Stimulated activated CD4-positive, alpha-beta T cell treated with anti-CD3 and anti-CD28 coated beads, Interleukin-15, amount 100 ng/mL, for 48 hours (primary cell): ENCODE measurements at places on chromosomes 1 and 21.

DNA sequence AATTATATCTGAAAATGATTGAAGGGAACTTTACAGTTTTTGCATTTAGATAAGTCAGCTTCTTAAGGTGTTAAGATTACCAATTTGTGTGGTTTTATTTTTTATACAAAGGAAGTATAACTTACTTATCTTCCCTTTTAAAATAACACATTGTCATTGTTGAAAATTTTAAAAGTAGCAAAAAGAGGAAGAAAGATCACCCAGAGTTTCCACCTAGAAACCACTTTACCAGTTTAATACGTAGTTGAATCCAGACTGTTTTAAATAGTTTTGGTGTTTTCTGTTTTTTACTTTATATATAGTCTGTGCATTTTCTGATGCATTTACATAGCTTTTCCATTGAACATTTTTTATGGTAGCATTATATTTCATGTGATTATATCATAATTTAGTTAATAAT, 6.1 kb downstream of the CCDC18 start:
- DNase-seq = no peak

GRCh38 chr21:33206771-33207281, 22.9 kb upstream of the IFNAR2 start:
- DNase-seq = no peak

DNA sequence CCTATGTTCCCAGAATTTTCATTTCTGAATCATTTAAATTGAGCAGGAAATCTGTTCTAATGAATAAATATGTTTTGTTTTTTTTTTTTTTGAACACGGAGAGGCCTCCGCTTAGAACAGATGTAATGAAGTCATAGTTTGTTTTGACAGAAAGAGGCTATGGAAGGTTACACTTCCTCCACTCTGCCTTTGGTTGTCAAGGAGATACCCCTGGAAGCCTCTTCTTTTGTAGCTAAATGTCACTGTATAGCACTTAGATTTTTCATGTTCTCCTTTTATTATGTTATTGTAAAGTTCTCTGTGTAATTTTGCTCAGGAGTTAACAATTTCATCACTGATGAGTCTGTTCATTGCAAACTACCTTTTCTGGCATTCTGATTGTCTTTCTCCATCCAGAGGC, 22.7 kb upstream of the GNG12 start:
- DNase-seq = no peak

DNA sequence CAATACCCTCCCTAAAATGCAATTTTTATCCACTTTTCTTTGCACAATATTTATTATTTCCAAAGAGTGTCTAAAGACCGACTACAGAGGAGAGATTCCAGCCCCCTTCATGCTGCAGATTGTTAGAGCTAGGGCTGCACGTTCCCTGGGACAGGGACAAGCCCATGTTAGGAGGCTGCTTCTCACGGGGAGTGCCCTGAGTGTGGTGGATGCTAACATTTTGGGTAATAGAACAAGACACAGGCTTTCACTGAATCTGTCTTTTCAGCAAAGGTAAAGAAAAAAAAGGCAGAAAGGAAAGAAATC, 125.4 kb downstream of the RIPK4 start:
- no peak for DNase-seq

DNA sequence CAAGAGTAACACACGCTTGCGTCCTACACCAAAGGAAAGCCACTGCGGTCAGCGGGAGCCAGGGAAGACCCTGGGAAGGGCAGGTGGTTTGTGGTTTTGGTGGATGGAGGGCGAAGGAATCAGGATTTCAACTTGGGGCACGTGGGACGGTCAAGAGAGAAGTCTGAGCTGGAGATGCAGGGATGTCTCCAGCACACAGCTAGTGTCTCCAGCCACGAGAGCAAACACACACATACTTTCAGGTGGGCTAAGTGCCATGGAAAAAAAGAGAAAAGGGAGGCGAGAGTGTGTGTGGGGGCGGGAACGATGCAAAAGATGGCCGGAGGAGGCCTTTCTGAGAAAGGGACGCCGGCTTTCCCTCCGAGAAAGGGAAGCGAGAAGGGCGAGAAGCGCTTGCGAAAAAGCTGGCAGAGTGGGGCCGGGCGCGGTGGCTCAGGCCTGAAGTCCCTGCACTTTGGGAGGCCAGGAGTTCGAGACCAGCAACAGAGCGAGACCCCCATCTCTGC, 1.4 kb upstream of the SRRM1 start:
- no peak for DNase-seq

- DNase-seq = no peak
These were observed 130.0 kb downstream of the HS2ST1 start for GRCh38 chr1:87044424-87044823.

DNA sequence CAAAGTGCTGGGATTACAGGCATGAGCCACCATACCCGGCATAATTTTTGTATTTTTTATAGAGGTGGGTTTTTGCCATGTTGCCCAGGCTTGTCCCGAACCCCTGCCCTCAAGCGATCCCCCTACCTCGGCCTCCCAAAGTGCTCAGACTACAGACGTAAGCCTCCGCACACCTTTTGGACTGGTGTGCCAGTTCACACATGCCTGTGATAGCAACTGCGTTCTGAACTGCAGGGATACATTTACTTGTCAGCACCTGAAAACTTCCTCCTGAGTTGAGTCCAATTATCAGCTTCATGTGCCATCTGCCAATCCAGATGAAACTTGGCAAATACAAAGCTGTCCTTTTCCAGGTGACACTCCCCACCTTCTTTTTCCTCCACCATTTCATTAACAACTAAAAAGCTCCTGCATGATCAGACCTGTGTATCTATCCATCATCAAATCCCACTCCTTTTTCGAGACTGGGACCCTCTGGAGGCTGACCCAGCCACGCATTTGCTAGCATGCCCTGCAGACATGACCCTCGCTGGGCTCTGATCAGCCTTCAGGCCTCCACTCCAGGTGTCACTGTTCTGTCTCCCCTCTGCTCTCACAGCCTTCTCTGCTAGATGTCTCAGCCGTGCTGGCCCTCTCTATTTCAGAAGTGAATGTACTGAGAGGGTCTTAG, 2.1 kb upstream of the DEGS1 start:
- no peak for DNase-seq

GRCh38 chr1:43329995-43330751, 7.4 kb upstream of the MPL start:
- peak; percentile 65 for DNase-seq

DNA sequence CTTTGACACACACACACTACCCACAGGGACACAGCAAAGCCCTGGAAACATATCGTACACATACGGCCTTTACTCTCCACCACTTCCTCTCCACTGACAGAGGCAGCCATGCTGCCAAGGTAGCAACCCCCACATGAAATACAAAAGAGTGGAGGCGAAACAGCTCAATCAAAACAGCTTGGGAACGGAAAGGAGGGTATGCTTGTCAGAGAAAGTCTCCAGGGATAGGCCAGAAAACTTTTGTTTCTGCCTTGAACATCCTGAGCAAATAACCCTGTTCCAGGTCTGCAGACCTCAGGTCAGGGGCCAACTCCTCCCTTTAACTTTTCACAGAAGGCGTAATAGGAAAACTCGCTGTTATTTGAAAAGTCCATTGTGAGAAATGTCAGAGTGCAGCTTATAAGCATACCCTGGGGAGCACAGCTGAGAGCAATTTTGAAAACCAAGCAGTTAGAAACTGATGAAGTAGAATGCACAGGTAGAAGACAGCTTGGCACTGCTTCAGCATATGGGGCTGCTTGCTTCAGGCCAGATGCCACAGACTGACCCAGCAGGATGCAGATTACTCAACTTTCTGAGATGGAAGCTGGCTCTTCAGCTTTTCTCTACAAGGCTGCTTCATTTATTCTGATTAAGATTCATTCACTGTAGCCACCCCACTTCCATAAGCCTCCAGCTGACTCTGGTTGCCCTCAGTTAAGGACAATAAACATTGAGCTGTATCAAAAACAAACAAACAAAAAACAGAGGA, 18.0 kb downstream of the KIAA0319L start:
- DNase-seq = no peak

DNA sequence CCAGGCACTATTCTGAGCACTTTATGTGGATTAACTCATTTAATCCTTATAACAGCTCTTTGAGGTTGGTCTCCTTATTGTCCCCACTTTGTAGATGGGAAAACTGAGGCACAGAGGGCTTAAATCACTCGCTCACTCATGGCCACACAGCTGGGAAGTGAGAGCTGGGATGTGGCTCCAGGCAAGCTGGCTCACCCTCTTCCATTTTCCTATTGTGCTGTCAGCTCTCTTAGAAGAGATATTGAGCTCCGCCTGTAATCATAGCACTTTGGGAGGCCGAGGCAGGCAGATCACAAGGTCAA, 3.8 kb upstream of the COL8A2 start:
- no peak for DNase-seq

DNA sequence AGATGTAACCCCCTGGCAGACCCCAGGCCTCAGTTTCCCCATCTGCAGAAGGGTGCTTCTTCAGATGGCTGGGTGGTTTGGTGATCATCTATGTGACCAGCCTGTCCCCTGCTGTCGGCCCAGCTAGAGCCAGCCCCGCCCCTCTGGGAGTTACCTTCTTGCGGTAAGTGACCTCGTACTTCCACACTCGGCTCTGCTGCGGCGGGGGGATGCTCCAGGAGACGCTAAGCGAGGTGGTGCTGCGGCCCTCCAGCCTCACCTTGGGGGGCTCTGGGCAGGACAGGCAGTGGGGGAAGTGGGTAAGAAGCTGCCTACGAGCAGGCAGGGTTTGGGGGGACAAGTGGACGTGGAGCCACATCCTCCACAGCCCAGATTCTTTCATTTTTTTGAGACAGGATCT, 20.4 kb downstream of the EPHA2 start:
- DNase-seq = no peak

DNA sequence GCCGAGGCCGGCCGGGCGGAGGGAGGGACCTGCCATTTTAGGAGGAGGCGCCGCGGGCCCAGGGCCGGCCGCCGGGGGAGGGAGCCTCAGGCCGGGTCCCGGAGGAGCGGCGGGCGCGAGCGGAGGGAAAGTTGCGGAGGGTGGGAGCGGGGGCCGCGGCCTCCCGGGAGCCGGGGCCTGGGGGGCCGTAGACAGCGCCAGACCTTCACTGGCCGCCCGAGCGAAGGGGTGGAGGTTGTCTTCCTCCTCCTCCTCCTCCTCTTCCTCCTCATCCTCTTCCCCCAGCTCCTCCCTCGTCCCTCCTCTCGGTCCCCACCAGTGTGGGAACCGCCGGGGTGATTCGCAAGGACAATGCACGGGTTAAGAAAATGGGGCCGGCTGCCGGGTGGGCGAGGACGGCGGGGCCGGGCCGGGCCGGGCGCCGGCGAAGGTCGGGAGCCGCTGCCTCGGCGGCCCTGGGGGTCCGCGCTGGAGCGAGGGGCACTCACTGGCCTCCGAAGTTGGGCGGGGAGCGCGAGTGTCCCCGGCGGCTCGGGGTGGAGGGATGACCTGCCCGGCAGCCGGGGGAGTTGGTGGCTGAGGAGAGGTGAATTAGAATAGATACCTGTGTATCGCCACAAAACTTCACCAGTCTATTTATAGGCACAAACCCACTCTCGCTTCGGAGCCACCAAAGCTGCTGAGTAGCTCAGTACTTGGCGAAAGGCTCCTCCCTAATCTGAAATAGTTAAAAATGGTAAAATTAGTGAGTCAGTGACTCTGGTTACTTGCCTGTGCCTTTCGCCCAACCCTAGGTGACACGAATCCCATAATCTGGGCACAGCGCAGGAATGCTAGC, 1.3 kb downstream of the DYRK1A start:
- DNase-seq = peak; percentile 11

- DNase-seq = no peak
These were observed 97.1 kb downstream of the ARHGEF10L start for GRCh38 chr1:17636612-17637011.
